Upper lobe of right lung (tissue), 1 donor: ENCODE measurements at places on chromosomes 3 and 15. TPM values are rescaled to one million over a fixed set of nuclear protein-coding genes. Genes with fewer than 3 reads are reported as not detected.

GJD2 gene
- total RNA-seq = not detected

FOXB1 gene
- total RNA-seq = not detected

CFAP44 gene
- total RNA-seq = 10.3 TPM

- H3K4me1 ChIP-seq = no peaks in the 10 kb centered on the region
- H3K4me3 ChIP-seq = no peak overlapping the region
- DNase-seq = no peak
- H3K27ac ChIP-seq = no peak overlapping the region
- no peaks in the 10 kb centered on the region for H3K27me3 ChIP-seq
These were observed 186.6 kb upstream of the FEZF2 start for GRCh38 chr3:62559831-62560445.

GRCh38 chr3:142543307-142543706 is 35.2 kb downstream of the ATR start:
- H3K36me3 ChIP-seq = peaks cover 20% of the 10 kb centered on the region
- H3K4me3 ChIP-seq = no peak overlapping the region
- H3K4me1 ChIP-seq = no peaks in the 10 kb centered on the region
- no peak overlapping the region for H3K27ac ChIP-seq
- DNase-seq = no peak
